ENCODE measurements at places on chromosomes 7 and 10.

DNA sequence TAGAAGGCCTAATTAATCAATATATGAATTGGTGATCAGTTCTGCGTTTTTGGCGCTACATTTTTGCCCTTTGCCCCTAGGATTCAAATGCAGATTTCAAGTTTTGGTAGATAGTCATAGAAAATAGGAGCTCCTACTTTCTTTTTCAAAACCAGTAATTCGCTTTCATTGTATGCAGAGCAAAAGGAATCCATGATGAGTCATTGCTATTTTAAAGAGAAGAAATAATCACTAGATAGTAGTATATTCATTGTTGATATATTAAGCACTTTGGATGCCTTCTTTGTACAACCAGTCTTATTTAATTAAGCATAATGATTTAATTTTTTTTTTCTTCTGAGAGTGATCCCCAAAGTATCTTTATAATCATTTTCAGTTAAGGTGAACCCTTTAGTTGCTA, 50.3 kb downstream of the CSTF2T start:
- DNase-seq, result no peak

DNA sequence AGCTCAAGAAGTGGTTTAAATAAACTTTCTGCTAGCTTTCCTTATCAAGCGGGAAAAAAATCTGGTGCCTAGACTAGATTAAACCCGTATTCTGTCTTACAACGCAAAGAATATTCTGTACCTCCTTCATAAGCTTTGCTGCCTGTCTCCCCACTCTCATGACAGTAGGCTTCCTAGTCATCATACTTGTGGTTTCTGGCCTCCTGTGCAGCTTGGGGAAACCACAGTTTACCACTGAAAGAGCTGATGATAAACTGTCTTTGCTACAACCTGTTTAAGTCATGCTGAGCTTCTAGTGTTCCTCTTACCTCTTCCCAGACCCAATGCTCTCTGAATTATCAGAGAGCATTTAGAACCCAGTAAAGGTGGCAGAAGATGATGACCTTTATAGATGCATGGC, 55.0 kb downstream of the PODXL start:
- DNase-seq, result no peak

DNA sequence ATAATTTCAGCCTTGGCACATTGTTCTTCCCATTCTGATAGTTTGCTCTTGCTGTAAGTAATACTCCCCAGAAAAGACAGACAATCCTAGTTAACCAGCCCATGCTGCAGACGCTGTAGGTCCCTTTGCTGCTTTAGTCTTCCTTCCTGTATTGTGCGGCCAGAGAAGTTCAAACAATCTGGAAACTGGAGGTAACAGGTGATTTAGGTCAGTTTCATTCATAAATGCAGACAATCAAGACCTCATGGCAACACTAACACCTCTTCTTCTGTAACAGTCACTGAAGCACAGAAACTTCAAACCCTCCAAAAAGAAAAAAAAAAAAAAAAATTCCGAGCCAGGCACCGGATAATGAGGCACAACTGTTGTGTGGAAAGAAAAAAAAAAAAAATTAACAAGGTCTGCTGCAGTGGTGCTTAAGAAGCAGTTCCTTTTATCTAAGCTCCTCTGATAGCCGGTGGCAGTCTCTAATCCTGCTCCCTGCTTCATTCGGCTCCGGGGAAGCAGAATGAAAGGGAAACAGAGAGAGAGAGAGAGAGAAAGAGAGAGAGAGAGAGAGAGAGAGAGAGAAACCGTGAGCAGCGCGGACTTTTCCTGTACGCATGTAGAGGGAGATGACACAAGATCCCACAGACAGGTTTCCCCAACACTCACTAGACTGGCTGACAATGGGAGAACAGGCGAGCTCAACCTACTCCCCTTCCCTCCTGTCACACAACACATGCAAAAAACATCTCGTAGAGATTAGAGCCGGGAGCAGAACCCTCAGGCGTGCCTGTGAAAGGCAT, at the start of gene SEMA3A:
TSS of gene SEMA3A (minus strand) at position 306 of the 788 bp plus-strand sequence. CDS start at position 103, 203 bp downstream.
- peak; percentile 22 for DNase-seq

GRCh38 chr7:155713384-155713783, 68.9 kb downstream of the RBM33 start:
- DNase-seq, result no peak

DNA sequence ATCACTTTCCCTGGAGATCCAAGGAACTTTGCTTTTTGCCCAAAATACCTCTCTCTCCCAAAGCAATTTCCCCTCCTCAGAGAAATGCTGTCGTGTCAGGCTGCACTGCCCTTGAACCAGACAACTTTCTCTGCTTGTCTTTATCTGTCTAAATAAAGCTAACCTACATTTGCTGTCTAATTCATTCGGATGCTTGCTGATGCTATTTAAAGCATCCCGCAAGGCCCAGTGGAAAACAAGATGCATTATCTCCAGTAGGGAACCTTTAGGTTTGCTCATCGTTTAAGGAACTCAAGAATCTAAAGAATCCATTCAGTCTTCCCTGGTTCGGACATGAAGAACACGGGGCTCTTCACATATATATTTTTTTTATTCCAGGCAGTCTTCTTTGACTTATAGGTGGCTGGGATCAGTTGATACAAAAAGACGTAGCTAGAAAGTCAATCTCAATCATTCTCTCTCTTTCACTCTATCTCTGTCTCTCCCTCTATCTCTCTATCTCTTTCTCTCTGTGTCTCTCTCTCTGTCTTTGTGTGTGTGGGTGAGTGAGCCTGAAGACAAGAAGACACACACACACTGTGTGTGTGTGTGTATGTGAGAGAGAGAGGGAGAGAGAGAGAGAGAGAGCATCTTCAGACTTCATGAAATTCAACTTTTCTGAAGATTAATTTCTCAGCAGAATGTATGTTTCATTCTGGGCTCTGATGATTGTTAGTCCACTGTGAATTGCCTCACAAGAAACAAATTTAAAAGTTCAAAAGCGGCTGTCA, 92.8 kb upstream of the MKLN1 start:
- DNase-seq, result no peak

DNA sequence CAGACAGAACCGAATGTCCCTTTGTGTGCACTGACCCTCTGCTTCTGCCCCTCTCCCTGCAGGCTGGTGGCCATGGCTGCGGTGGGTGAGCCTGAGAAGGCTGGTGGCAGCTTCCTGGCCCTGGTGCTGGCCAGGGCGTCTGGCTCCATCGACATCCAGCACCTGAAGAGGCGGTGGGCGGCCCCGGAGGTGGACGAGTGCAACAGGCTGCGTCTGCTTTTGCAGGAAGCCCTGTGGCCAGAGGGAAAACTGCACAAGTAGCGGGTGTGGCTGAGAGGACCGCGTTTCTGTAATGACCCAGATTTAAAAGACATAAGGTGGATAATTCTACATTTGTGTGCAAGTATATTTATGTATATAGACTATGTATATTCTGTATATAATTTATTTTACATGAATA, 89.2 kb downstream of the DYNC2I1 start:
- no peak for DNase-seq

- DNase-seq, result no peak
These were observed 119.2 kb downstream of the ADCYAP1R1 start for GRCh38 chr7:31171216-31171785.

DNA sequence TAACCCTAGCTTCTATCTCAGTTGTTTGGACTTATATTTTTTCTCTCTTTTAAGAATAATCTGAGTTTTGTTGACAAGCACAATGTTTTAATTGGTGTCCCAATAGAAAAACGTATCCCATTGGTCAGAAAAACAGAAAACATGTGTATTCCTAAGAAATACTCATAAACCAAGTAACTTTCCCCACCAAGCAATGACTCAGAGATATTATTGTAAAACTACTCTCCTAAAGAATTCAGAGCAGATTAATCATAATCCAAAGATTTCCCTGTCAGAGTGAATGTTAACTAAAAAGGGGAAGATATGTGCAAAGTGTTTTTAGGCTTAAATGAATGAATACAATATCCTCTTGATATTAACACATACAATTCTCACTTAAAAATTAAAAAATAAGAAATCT, 29.4 kb upstream of the MBL2 start:
- DNase-seq, result no peak

DNA sequence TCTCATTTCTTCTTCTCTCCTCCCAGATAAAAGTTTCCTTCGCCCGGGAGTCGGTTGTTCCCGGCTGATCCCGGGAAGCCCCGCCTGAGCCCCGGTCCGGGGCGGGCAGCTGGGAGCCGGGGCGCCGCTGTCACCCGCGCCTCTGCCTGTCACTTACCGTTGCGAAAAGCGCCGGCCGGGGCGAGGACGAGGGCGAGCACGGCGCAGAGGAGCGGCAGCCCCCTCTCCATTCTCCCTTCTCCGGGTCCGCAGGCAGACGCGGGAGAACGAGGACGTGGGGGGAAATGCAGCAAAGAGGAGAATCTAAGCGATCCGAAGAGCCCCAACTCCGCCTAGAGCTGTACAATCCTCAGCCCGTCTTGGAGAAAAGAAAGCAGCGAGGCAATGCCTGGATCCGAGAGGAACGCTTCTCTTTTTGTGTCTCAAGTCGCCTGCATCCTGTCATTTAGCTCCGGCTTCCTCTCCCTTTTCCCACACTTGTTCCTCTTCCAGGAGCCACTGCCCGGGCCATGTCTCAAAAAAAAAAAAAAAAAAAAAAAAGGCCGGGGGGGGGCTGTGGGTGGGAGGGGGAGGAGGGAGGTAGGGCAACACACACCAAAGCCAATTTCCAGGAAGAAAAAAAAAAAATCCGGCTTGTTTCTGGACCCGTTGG, at the start of gene NRP1:
TSS of gene NRP1 (minus strand) at position 515 of the 652 bp plus-strand sequence. CDS start at position 230, 285 bp downstream.
- no peak for DNase-seq

- DNase-seq, result no peak
These were observed 4.5 kb downstream of the SKIDA1 start for GRCh38 chr10:21520949-21521348.

DNA sequence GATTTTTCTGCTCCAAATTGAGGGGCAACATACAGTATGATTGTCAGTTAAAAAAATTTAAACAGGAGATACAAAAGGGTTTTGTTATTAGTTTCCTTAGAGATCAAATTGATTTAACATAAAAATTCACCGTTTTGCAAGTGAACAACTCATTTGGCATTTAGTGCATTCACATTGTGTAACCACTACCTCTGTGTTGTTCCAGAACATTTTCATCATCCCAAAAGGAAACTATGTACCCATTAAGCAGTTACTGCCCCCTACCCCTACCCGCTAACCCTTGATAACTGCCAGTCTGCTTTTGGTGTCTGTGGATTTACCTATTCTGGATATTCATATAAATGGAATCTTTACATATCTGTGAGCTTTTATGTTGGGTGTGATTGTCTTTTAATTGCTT, 3.1 kb downstream of the ZRANB1 start:
- DNase-seq, result no peak

DNA sequence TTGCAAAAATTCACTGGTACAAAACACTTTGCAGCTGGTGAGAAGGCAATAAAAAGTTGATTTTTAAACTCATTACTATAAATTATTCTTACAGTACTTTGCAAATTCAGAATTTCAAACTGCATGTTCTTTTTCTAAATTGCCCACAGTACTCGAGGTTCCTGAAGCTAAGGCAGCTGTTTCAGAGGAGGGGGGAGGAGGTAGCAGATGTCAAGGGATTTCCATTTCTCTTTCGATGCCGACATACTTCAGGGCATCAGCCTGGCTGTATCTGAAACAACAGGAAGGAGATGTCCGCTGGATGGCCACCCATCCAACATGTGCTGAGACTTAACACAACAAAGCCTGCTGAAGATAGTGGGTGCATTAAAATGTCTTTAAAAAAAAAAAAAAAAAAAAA, 76.7 kb downstream of the EZH2 start:
- DNase-seq, result no peak

- DNase-seq, result no peak
These were observed 56.2 kb downstream of the ARMC3 start for GRCh38 chr10:22984066-22984465.

DNA sequence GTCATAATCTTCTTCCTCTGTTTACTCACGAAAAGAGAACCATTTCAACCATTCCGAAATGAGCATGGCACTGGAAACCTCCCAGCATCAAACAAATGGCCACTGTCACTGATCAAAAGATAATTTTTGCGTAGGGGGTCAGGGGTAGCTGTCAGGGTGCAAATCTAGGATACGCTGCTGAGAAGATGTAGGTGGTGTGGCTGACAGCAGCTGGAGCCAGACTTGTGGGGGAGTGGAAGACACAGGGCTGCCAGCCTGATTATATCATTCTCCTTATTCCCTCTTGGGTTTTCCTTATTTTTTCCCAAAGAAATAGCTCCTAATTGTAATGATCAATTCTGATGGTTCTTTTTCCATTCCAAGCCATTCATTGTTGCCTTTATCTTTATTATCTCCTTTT, 266.1 kb downstream of the SORCS1 start:
- no peak for DNase-seq

GRCh38 chr10:69406302-69406811, 10.4 kb downstream of the TACR2 start:
- DNase-seq, result no peak

GRCh38 chr10:60230892-60231291, 158.8 kb downstream of the ANK3 start:
- no peak for DNase-seq

DNA sequence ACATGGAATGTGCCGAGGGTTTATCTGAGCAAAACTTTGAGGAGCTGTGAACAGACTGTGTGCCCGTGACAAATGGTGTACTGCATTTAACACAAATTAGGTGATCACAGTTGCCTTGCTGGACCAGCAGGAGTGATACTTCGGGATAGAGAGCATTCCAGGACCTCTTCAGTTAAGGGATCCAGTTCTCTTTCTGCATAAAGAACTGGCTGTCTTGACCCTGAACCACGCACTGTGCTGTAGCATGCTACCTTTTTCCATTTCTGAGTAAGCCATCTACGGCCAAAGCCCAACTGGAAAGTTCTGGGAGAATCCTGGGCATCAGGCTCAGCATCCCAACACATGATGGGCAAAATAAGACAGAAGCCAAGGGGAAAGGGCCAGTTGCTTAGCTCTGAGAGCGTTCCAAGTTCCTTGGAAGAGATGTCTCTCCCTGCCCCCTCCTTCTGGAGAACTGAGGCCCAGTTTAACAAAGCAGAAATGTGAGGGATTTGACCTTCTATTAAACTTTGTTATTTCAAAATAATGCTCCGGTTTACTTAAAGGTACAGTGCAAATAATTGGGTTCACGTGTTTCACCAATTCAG, 37.9 kb upstream of the ADD3 start:
- no peak for DNase-seq

DNA sequence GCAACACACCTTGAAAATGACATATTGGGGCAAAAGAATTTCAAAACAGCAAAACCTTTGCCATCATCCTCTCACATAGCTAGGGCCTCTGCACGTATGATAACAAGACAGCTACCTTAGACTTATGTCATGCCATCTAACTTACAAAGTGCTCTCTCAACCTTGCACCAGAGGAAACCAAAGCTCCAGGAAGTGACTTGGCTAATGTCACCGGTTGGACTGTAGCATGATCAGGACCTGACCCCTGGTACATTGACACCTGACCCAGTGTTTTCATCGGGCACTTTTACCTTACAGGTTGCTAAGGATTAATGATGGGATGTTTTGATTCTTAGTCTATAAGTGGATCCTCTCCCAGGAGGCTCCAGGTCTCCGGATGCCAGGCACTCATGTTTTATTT, 529.8 kb upstream of the GALNT17 start:
- no peak for DNase-seq

Measured in DMS79 (cell line).